Stimulated activated CD4-positive, alpha-beta T cell treated with anti-CD3 and anti-CD28 coated beads, Interleukin-12 subunit alpha, Interleukin-12 subunit beta, amount 100 ng/mL, for 48 hours (primary cell): ENCODE measurements at places on chromosomes 12 and 14.

DNA sequence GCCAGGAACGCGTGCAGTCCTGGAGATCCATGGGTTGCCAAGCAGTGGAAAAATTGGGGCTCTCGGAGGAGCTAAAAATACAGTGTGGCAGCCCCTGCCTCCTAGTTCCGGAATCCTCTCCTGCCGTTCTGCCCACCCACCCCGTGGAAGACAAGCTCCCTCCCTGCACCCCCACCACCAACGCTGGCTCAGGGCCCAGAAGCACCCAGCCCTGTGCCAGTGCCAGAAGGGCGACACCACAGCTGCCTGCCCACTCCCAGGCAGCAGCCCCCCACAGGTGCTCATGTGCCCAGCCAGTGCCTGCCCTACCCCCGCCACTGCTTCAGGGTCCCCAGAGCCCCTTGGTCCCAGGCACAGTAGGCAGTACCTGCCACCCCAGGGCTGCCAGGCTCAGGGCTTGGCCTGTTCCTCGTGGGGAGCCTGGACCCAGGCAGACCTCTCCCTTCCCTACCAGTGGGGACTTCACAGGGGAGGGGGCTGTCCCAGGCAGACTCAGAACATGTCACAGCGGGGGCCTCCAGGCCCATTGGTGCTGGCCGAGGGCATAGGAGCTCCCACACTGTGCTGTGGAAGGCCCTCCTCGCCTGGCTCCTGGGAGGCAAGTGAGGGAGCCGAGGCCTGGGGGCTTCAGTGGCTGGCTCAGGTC, 7.4 kb downstream of the INF2 start:
- no peak for DNase-seq

DNA sequence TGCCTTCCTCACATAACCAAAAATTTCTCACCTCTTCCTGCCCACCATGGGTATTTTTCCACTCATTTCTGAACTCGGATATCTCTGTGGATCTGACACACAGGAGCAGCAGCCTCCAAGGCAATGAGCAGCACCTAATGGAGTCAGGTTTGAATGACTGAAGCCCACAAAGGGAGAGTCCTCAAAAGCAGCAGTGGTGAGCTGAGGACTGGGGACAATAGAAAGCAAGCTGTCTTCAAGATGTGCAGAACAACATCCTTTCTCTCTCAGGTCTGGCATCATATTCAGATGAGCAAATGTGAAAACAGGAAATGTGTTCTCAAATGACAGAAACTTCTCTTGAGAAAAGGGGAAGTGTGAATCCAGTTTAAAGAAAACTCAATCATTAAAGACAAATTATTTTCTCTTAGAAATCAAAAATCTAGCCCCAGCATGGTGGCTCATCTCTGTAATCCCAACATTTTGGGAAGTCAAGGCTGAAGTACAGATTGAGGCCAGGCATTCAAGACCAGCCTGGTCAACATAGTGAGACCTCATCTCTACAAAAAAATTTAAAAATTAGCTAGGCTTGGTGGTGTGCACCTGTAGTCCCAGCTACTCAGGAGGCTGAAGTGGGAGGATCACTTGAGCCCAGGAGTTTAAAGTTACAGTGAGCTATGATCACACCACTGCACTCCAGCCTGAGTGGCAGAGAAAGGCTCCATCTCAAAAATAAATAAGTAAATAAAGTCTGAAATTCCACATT, 54.2 kb downstream of the C12orf42 start:
- DNase-seq: peak; percentile 12

- no peak for DNase-seq
Observed at GRCh38 chr14:68944162-68944561, 34.9 kb downstream of the ACTN1 start.

DNA sequence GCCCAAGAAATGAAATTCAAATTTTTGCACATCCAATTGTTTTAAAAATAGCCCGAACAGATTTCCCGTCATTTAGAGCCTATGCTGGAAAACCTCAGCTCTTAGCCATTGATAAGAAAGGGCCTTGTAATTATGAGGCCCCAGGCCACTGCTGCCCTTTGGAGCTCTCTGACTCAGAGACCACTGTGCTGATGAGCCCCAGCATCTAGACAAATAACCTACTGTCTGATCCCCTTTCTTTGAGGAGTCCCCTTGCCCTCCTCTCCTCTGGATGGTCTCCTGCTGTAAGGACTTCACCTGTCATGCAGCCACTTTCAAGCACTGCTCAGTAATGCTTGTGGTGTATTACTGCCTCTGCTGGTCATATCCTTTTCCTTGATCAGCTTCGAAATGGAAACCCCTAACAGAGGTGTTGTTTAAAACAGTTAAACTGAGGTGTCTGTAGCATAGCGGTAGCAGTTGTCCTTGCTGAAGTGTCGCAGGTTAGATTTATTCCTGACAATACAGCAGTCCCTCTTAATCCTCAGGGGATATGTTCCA, 159.9 kb upstream of the SRRM4 start:
- DNase-seq: no peak

DNA sequence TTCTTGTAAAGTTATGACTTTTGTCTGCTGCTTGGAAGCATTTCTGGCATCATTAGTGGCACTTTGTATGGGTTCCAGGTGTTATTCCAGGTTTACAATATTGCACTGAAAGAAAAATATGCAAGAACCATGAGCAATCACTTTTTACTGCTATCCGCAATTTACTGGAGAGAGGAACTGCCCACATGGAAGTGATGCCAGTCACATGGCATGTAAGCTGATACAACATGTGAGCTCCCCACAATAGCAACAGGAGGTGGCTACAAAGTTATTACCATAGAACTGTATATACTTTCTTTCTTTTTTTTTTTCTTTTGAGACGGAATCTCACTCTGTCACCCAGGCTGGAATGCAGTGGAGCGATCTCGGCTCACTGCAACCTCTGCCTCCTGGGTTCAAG, 1012.1 kb downstream of the BCL11B start:
- no peak for DNase-seq

DNA sequence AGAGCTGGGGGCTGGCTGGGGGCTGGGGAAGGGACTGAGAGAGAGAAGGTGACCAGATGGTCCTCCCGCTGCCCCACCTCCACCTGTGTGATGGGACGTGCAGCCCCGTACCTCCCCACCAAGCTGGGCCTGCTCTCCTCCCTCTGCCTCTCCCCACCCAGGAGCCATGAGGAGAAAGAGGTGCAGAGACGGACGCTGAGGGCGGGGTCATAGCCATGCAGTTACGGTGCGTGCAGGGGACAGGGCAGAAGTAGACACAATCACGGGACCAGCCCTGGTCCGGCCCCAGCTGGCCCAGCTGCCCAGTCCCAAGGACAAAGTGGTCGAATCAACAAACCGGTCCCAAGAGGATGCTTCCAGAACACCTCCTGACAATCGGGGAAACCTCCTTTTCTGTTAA, 33.2 kb downstream of the RFLNA start:
- no peak for DNase-seq

- no peak for DNase-seq
Observed at GRCh38 chr12:13085968-13086686, 17.3 kb downstream of the GSG1 start.

GRCh38 chr12:29710104-29710503, 73.6 kb downstream of the TMTC1 start:
- DNase-seq: no peak

GRCh38 chr14:22567437-22567836, 21.6 kb downstream of the DAD1 start:
- DNase-seq: no peak

DNA sequence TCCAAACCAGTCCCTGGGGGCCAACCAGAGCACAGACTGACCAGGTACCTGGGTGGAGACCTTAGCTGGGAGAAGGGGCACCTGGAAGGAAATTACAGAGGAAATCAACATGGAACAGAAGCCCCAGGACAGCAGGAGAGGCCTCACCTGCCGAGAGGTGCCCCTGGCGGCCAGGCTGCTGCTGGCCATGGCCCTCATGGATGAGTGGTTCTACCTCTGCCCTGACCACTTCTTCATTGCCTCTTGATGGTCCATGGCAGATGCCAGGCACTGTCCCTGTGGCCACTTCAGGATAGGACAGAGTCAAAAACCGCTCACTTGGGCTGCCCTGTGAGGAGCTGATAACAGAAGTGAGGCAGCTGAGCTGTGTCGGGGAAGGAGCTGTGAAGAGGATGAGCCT, 73.1 kb upstream of the GNG2 start:
- no peak for DNase-seq

DNA sequence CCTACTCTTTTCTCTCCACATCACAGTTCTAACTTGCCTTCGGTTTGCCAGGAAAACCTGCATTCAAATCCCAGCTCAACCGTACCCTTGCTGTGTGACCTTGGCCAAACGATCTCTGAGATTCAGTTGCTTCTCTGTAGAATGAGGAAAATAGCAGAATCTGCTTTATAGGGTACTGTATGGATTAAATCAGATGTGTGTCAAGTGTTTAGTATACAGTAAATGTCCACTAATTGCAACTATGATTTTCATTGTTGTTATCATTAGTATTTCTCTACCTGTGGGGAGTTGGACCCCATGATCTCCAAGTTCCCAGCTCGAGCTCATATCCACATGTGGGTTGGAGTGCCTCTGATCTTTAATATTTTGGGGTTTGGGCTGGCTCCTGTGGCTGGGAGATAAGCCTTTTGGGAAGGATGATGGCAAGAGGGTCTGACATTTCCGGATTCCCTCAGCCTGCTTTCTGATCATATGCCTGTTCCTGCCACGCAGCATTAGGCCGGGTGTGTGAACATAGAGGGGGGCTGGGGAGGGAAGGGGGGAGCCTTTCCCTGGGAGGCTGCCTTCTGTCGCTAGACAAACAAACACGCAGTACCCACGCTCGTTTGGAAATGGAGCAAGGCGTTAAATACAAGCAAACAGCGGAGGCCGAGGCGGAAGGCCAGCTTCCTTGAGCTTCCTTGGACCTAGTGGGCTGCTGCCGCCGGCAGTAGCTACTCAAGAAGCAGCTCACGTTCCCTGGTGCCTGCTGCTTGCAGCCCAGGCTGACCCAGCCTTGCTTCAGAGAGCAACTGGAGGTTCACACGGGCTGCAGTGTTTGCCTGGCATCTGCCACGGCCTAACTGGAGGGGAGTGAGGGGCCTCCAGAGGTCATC, 213.5 kb upstream of the LHX5 start:
- no peak for DNase-seq

DNA sequence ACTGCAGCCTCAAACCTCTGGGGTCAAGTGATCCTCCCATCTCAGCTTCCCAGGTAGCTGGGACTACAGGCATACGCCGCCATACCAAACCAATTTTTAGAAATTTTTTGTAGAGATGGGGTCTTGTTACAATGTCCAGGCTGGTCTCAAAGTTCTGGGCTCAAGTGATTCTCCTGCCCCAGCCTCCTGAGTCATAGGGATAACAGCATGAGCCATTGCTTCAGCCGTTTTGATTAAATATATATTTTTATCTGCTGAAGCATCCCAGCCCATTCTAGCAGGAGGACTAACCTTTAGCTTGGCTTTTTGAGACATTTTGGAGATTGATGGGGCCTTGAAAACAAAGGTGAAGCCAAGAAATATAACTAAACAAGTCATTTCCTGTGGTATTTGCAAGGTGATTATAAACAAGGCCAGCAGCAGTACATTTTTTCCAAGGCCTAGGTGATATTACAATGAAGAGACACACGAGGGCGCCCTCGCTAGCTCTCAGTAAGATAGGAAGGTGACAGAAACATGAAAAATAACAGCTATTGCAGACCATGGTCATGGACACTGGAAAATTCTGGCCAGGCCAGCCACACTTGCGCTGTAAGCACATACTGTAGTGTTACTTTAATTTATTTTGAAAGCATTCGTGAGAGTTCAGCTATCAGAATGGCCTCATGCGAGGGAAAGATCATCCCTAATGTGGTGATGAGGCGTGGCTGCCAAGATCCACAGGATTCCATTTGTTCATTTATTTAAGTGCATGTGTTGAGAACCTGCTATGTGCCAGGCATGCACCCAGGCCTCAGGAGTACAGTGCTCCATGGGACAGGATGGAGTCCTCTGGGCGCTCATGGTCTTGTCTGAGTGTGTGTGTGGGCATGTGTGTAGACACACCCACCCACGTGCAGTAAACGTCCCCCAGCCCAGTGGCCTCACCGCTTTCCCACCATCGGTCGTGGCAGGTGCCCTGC, 63.5 kb downstream of the DGLUCY start:
- peak; percentile 34 for DNase-seq

DNA sequence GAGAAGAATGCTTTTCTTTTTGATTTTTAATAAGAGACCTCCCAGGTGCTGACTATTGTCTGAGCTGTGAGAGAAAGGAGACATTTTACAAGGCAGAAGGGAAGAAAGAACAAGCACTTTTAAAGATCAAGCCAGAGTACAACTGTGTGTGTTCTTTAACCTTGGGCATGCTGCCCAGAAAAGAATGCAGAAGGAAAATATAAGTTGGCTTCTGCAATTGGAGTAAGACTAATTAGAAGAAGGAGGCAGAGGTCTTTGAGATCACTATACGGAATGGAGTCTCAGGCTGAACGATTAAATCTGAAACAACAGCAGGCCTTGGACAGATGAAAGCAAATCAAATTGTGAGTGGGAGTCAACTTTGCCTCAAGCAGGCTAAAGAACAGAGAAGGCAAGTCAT, 230.5 kb downstream of the ATP23 start:
- DNase-seq: no peak

GRCh38 chr12:107622001-107622400, 63.6 kb upstream of the PWP1 start:
- DNase-seq: no peak

GRCh38 chr12:92968176-92968813, 39.2 kb upstream of the EEA1 start:
- DNase-seq: no peak

- no peak for DNase-seq
Observed at GRCh38 chr14:68787092-68787992, 5.5 kb downstream of the ZFP36L1 start.

GRCh38 chr14:105694961-105695360, 168.6 kb downstream of the TMEM121 start:
- no peak for DNase-seq

GRCh38 chr14:33207467-33208017, 268.9 kb downstream of the NPAS3 start:
- no peak for DNase-seq

- DNase-seq: peak; percentile 71
Observed at GRCh38 chr12:104381731-104382480, 74.8 kb upstream of the CHST11 start.

DNA sequence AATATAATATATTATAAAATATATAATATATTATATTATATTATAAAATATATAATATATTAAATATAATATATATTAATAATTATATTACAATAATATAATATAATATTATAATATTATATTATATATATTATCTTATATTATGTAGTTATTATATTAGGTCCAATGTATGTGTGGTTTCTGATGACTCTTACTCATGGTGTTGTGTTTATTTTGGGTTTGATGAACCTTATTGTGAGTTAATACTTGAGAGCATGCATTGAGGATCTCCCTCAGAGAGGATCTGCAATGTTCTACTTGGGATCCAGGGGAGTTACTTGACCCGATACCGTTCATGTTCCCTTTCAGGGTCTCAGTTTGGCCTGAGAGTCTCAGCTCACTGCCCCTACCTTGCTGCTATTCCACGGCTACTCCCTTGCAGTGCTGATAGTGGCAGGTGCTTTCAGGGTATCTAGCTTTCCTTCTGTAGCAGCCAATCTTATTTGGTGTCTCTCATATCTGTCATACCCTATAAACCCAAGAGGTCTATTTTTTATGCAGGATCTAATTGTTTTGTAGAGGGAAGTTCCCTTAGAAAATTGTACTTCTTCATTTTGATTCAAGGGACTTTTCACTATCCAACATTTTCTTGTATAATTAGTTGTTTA, 89.1 kb upstream of the ZDHHC17 start:
- DNase-seq: no peak

- DNase-seq: no peak
Observed at GRCh38 chr12:111034886-111035577, 114.7 kb upstream of the MYL2 start.
